Stimulated activated CD8-positive, alpha-beta memory T cell treated with anti-CD3 and anti-CD28 coated beads, Interleukin-7, amount 100 ng/mL, for 1 hour (primary cell): ENCODE measurements at places on chromosomes 12 and 14.

DNA sequence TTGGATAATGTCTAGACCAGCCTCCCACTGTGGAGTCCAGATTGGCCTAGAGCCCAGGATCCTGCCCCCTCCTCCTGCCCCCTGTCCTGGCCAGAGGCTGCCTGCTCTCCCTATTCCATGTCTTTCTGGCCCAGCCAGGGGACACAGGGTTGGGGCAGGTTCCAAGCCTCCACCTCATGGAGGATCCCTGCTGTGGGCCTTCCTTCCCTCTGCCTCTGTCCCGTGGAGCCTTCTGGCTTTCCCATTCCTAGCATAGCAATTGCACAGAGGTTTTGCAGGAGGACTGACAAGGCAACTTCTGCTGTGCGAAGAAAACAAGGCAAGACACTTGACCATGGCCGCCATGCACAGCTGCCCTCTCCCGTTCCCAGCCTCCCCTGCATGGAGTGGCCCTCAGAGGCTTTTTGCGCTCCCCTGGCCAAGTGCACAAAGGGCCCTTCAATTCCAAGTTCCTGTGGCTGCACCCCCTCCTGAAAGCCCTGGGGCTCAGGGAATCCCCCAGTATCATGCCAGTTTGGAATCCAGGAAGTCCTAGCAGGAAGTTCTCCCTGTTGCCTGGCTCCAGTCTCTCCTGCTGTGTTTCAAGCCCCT is 42.1 kb downstream of the KRT80 start:
- DNase-seq: no peak

DNA sequence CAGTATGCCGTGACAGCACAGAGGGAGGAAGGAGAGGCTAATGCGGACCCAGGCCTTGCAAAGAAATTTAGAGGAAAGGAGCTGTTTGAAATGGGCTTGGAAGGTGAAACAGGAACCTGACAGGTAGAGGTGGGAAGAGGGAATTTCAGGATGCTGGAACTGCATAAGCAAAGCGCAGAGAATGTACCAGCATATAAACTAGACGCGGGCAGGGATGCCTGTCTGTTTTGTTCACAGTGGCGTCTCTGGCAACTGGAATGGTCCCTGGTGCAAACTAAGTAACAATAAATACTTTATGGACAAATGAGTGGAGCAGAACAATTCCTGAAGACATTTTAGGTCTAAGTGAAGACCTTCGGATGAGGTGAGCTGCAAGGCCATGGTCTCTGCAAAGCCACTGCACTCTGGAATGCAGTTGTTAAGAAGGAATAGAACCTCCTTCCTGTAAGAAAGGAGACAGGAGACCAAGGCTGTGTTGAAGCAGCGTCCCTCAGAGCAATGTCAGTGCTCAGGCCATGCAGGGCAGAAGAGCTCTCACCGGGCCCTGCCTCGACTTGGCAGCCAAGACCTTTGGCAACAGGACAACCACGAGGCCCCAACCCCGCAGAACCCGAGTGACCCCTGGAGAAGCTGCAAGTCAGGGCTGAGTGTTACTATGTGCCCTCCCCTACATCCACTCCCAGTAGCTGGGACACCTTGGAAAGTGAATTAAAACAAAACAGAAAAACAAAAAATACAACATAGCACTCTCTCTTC is 42.8 kb downstream of the PITPNM2 start:
- no peak for DNase-seq

DNA sequence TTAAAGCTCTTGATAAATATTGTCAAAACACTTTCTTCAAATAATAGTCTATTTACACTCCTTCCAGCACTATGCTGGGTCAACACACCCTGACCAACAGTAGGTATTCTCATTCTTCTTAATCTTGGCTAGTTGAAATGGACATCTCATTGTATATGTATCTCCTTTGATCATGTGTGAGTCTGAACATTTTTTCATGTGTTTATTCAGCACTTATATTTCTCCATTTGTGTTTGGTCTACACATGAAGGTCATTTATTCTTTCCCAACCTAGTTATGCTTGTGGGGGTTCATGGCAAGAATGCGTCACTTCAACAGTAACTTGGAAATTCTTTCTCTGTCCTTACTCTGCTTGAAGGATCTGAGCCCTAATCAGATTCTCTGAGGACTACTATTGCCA is 133.1 kb upstream of the ARID2 start:
- no peak for DNase-seq

GRCh38 chr12:56448860-56449621 is at the start of gene TIMELESS:
Gene TIMELESS, minus strand, starts transcription at chr12:56449426. Its CDS starts 15,256 bp downstream, at chr12:56434170.
- peak; percentile 62 for DNase-seq

- DNase-seq: no peak
Measured at GRCh38 chr14:48690349-48690748, 895.8 kb downstream of the RPS29 start.

- no peak for DNase-seq
Measured at GRCh38 chr12:105819549-105819948, 319.2 kb downstream of the NUAK1 start.

DNA sequence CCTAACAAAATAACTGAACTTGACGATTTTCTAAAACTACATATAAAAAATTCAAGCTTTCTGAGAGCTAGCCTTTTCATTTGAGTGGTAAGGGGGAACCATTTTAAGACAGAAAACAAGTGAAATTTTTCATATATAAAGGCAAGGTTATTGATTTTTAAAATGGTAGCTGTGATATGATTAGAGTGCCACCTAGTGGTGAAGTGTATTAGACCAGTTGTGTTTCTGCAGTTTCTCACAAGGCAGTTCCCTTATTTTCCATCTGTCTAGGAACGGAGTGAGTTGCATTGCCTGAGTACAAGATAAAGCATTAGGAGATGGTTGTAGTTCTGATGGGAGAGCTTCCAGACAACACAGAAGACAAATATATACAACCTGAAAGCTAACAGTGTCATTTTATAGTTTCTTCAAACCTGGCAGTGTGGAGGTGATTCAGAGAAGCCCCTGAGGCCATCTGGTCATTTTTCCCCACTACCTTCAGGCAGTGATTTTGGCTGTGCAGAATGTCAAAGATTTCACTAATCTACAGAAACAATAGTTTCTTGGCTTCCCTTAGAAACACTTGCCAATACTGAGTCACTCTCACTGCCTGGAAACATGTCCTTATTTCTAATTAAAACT is 180.8 kb downstream of the C12orf50 start:
- no peak for DNase-seq
